Fibroblast of skin of back (primary cell): ENCODE measurements at places on chromosomes 1 and 21.

GRCh38 chr1:193741228-193741627 lies 554.8 kb upstream of the B3GALT2 start:
- DNase-seq = no peak

- DNase-seq = no peak
Measured at GRCh38 chr1:61404597-61405376, 320.2 kb downstream of the TM2D1 start.

GRCh38 chr1:51997974-51998382 lies 7.5 kb upstream of the RAB3B start:
- no peak for DNase-seq

DNA sequence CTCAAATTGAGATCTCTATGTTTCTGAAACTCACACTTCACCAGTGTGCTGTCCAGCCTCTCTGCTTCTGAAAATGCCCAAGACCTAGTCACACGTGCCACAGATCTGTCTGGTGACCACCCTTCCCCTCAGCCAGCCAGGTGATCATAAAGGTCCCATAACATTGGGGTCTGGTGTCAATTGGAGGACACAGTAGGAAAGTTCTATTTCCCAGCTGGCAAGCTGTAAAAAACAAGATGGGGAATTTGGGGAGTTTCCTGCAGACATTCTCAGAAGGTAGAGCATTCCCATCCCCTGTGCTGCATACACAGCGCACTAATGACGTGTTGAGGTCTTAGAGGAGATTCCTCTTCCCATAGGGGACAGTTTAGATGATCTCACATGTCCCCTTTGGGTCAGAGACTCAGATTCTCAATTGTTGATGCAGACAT lies 50.1 kb downstream of the RPS6KA1 start:
- DNase-seq = no peak

GRCh38 chr1:245015031-245015430 lies 139.8 kb upstream of the KIF26B start:
- no peak for DNase-seq

DNA sequence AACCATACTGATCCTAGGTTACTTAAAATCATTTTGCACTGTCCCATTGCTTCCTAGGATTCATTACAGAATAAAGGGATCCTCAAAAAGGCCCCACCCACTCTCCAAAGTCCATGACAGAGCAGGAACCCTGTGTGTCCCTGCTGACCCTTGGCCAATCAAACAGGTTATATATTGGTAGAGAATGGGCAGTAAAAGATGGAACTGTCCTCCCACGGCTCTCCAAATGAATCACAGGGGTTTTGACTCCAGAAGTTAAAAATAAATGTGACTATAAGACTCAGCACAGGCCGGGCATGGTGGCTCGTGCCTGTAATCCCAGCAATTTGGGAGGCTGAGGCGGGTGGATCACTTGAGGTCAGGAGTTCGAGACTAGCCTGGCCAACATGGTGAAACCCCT lies 65.5 kb downstream of the ACOT7 start:
- DNase-seq = no peak

DNA sequence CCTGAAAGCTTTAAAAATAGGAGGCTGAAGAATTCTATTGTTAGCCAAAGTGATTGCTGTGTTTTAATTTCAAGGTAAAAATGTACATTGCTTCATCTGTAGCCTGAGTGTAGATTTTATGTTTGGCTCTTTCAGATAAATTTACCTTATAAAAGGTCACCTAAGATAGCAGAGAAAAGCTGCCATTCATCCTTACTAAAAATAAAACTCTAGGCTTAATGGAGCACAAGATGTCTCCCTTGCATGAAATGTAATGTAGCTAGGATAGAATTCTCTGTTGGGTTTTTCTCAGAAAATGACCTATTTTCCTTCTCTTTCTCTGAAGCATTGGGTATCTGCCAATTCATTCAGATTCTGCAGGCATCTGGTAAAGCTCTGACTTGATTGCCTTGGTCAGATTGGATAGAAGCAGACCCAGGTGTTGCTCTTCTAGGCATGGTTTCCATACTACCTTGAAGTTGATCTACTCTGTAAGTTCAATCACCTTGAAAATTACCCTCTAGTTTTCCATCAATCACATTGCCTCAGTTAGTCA lies 176.6 kb upstream of the GORAB start:
- DNase-seq = no peak

- DNase-seq = no peak
Measured at GRCh38 chr1:1120866-1121591, 5.1 kb upstream of the C1orf159 start.

- peak; percentile 80 for DNase-seq
Measured at GRCh38 chr21:35940074-35940927, 120.0 kb downstream of the SETD4 start.

- DNase-seq = peak; percentile 29
Measured at GRCh38 chr1:208604295-208604694, 360.1 kb upstream of the PLXNA2 start.

GRCh38 chr1:27563591-27564471 lies 40.1 kb downstream of the AHDC1 start:
- DNase-seq = peak; percentile 46

GRCh38 chr1:228898582-228898992 lies 163.3 kb downstream of the RHOU start:
- DNase-seq = no peak

GRCh38 chr1:112818990-112819689 lies 104.0 kb upstream of the PPM1J start:
- peak; percentile 55 for DNase-seq

DNA sequence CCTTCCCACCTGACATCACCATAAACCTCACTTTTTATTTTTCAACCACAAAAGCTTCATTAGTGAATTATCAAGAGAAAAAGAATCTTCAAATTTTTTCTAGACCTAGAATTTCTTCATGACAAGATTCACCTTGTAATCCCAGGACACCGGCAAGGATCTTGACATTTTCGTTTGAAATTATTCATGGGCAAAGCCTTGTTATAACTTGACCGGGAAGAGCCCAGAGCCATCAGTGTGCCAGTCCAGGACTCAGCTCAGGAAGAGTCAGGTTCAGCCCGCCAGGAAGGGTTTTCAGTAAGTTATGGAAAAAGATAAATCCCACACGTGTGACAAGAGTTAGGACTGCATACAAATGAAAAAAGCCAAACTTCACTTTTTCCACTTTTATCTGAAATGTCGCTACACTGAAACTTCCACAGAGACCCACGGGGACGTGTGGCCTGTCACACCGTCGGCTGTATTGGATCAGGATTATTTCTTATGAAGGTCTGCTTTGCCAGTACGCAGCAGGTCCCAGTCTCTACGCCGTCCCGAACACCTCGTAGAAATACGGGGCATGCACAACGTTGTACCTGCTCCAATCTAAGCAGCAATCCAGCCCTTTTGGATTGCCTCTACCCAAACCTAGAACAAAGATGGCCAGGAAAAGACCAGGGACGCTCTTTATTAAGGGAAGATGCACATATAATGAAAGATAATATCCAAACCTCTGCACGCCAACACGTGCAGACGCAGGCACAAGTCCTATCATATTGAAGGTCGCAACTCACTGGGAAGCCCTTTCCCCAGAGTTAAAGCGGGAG lies 916 bp downstream of the F3 start:
- DNase-seq = no peak

DNA sequence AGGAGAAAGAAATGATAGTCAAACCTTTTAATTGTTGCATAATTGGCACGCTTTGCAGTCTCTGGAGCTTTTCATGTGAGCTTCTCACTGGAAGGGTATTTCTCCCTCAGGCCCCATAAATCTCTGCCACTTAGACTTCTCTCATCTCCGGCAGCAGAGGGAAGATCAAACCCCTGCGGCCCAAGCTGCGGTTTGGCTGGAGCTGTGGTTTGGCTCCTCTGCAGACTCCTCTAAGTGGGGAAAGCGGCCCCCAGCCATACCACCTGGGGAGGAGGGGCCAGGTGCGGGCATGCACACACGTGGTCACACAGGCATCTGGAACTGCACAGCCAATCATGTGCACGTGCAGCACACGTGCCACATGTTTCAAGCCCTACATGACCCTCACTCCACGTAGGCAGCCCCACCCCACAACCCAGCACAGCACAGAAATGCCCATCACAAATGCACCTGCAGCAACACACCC lies 58.3 kb downstream of the UBE2T start:
- peak; percentile 83 for DNase-seq

DNA sequence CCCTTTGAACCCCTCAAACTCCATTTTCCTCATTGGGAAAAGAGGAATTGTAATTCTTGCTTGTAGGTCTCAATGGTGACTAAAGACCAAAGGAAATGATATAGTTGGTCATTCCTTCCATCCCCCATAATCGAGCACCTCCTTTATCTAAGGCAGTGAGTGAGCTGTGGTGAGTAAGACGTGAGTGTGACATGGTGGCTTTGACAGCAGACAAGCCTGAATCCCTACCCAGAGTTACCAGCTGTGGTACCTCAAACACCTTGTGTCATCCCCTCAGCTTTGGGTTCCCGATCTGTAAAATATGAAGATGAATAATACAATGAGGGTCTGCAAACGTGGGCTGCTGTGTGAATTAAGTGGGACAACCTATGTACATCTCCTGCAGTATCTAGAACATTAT lies 8.4 kb downstream of the TRAF5 start:
- DNase-seq = no peak

DNA sequence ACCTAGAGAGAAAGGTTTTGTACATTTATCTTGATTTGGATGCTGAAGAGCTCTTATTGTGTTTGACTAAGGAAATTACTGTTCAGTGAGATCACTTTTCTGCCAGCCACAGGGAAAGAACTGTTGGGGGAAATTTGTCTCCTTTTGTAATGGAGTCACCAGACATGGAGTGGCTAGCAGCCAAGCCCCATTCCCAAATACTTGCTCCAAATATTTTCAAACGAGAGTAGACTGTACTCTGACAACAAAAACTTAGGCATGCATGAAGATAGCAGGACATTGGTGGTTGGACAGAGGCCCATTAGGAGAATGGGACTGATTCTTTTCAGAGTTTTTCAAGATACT lies 21.1 kb downstream of the IPO9 start:
- peak; percentile 96 for DNase-seq

GRCh38 chr1:182175361-182175931 lies 113.9 kb upstream of the ZNF648 start:
- no peak for DNase-seq
